ENCODE measurements at places on chromosomes 13 and 19.

DNA sequence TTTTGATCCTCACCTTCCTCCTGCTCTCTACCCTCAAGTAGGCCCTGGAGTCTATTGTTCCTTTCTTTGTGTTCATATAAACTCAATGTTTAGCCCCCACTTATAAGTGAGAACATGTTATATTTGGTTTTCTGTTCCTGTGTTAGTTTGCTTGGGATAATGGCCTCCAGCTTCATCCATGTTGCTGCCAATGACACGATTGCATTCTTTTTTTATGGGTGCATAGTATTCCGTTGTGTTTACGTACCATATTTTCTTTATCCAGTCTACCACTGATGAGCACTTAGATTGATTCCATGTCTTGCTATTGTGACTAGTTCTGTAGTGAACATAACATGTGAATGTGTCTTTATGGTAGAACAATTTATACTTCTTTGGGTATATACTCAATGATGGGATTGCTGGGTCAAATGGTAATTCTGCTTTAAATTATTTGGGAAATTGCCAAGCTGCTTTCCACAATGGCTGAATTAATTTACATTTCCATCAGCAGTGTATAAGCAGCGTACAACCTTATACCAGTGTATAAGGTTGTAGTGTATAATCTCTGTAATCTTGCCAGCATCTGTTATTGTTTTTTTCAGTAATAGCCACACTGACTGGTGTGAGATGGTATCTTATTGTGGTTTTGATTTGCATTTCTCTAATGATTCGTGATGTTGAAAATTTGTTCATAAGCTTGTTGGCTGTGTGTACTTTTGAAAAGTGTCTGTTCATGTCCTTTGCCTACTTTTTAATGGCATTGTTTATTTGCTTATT lies 288.9 kb downstream of the KCNRG start:
- DNase-seq: no peak

DNA sequence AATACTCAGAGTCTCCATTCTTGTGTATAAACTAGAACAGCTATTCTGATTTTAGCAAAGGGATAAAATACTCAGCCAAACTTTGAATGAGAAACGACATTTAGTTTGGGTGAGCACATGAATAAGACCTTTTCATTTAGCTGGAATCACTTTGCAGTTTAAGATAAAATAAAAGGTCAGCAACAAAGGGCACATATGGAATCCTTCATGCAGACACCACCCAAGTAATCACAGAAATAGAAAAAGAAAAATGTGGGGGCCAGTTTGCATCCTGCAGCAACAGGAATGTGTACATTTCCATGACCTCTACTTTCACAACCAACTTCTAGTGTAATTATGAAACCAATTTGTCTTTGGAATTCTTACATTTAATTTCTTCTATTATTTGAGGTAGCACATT lies 1637.4 kb downstream of the PCDH9 start:
- no peak for DNase-seq

DNA sequence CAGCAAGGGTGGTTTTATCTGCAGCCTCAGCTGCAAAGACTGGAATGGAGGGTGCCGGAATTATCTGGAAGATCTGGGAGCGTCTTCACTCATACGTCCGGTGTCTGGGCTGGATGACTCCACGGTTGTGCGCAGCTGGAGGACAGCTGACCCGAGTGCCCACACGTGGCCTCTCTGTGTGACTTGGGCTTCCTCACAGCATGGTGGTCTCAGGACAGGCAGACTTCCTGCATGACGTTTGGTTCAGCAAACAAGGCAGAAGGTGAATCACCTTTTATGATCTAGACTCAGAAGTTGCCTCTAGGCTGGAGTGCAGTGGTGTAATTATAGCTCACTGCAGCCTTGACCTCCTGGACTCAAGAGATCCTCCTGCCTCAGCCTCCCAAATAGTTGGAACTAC lies 33.2 kb downstream of the CACNG6 start:
- no peak for DNase-seq

DNA sequence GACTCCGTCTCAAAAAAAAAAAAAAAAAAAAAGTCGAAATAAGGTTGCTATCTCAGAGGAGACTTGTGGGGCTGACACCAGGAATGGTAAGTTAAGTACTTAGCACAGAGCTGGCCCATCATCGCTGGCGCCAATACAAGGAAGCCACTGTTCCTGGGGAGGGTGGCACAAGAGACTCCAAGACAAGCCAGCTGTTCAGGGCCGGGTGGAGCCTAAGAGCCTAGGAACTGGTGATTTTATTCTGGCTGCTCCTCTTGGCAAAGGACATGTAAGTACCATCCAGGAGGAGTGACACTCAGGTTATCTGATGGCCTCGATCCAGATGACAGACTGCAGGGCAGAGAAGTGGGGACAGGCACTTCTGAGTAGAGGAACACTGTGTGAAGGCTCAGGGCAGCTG lies 3.8 kb downstream of the ELOF1 start:
- no peak for DNase-seq
